Central memory CD8-positive, alpha-beta T cell (primary cell): ENCODE measurements at places on chromosomes 12 and 14.
A peak's percentile ranks its signal among the peaks of the same experiment; 100 is the strongest.

DNA sequence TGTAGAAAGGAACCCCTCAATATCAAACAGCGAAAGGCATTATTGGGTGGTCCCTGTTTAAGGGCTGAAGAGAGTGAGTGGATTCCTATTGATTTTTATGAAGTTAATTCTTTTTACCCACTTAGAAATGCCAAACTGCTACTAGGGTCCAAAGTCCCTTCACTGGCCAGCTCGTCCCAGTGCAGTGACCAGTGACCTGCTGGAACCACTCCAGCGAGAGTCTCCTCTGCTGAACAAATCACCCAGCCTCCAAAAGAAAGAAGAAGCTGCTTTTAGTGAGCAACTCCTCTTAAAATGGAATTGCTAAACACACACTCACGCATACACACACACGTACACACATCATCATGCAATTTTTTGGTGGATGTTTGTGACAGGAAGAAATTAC lies 198.2 kb upstream of the PLEKHG7 start:
- H3K27me3 ChIP-seq: no peaks in the 10 kb centered on the region
- no peak for DNase-seq
- H3K4me3 ChIP-seq: no peak overlapping the region
- peaks cover 29% of the 10 kb centered on the region for H3K4me1 ChIP-seq
- no peak overlapping the region for H3K27ac ChIP-seq
- H3K36me3 ChIP-seq: peaks cover 3% of the 10 kb centered on the region

GRCh38 chr12:6301721-6302120 lies 8.8 kb upstream of the PLEKHG6 start:
- no peak for DNase-seq
- H3K36me3 ChIP-seq: no peaks in the 10 kb centered on the region
- H3K27ac ChIP-seq: no peak overlapping the region
- no peak overlapping the region for H3K4me3 ChIP-seq

GRCh38 chr14:63438065-63438757 lies 105.0 kb downstream of the PPP2R5E start:
- no peaks in the 10 kb centered on the region for H3K27me3 ChIP-seq
- H3K36me3 ChIP-seq: peaks cover 6% of the 10 kb centered on the region
- H3K4me3 ChIP-seq: peak overlapping the region; percentile 5
- peak overlapping the region; percentile 44 for H3K27ac ChIP-seq
- peaks cover 63% of the 10 kb centered on the region for H3K4me1 ChIP-seq

DNA sequence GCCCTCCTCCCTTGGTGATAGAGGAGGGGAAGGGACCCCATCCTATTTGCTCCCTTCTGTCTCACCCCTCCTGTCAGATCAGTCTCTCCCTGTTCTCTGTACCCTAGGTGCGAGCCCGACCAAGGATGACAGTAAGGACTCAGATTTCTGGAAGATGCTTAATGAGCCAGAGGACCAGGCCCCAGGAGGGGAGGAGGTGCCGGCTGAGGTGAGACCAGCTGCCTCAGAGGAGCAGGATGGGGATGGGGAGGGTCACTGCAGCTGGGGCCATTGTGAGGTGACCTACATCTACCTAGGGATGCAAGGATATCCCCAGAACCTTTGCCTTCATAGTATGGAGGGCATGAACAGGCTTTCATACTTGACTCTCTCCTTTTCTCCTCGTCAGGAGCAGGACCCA lies 22.2 kb downstream of the AGAP2 start:
- no peak overlapping the region for H3K27ac ChIP-seq
- peaks cover 38% of the 10 kb centered on the region for H3K36me3 ChIP-seq
- H3K4me1 ChIP-seq: no peaks in the 10 kb centered on the region
- no peak overlapping the region for H3K4me3 ChIP-seq
- DNase-seq: no peak
- no peaks in the 10 kb centered on the region for H3K27me3 ChIP-seq

DNA sequence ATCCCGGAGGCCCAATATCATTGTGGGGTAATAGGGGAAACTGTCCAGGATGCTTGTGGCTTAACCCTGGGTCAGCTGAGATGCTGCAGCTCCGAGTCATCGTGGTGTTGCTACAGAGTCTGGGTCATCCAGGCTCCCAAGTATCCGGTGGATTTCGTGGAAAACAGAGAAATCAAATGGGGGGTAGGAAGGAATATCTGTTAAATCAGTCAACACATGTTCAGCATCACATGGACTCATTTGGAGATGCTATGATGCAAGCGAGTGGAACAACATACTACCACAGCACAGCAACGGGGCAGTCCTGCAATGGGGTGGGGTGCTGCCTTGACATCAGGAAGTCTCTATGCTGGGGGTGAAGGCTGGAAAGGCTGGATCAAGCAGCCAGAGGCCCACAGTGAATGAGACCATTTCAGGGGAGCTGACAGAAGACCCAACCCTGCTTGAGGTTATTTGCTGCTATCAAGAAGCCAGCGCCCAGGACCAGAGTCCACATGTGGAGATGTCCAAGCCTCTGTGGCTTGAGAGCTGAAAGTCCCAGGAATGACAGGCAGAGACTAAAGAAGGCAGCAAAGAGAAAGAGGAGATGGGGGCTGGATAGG lies 22.9 kb downstream of the VDR start:
- H3K36me3 ChIP-seq: peaks cover 3% of the 10 kb centered on the region
- H3K4me1 ChIP-seq: peaks cover 15% of the 10 kb centered on the region
- peaks cover 11% of the 10 kb centered on the region for H3K27me3 ChIP-seq
- H3K4me3 ChIP-seq: peak overlapping the region; percentile 43
- H3K27ac ChIP-seq: no peak overlapping the region

DNA sequence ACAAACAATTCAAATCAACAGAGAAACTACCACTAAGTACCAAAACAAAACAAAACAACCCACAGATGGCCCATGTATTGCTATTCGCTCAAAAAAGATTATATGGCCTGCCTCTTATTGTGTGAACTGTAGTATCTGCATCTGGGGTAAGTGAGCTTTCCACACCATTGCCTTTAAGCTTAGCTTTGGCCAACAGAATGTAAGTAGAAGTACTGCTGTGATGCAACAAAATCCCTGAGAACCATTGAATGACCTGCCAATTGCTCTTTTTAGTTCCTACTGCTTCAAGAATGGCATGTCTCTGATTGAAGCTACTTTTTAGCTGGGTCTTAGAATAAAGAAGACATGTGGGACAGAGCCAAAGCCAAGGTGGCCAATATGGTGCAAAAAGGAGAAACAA lies 32.5 kb downstream of the PPFIA2 start:
- no peak for DNase-seq
- no peak overlapping the region for H3K4me3 ChIP-seq
- H3K27ac ChIP-seq: no peak overlapping the region
- H3K36me3 ChIP-seq: no peaks in the 10 kb centered on the region
- H3K27me3 ChIP-seq: no peaks in the 10 kb centered on the region

DNA sequence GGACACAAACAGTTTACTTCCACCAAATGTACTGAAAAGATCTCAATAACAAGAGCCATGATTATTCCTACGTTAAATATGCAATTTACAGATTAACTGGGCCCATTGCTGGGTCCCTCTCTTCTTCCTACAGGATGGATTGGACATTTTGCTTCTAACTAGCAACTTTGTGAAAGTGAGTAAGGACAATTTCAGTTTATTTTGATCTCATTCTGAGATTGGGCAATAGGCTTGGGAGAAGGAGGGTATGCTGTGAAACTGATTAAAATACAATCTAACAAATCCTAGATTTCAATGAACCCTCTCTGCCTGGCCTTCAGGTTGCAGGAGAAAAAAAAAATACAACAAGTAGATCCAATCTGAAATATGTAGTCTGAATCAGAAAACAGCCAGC lies 121.5 kb downstream of the PRKD1 start:
- H3K4me3 ChIP-seq: no peak overlapping the region
- H3K27ac ChIP-seq: no peak overlapping the region
- DNase-seq: no peak
- no peaks in the 10 kb centered on the region for H3K4me1 ChIP-seq

- H3K36me3 ChIP-seq: peaks cover 46% of the 10 kb centered on the region
- no peaks in the 10 kb centered on the region for H3K27me3 ChIP-seq
- H3K4me1 ChIP-seq: peaks cover 65% of the 10 kb centered on the region
- H3K27ac ChIP-seq: peak within 1 kb of the TSS; percentile 97
These were observed at the start of gene ARHGAP9 for GRCh38 chr12:57479376-57480115. TSS of gene ARHGAP9 (minus strand) at chr12:57479866. CDS start at chr12:57479406, 460 bp downstream.

GRCh38 chr14:23548351-23549318 lies 2.9 kb downstream of the ZFHX2 start:
- H3K4me3 ChIP-seq: no peak overlapping the region
- no peak for DNase-seq
- no peak overlapping the region for H3K27ac ChIP-seq

DNA sequence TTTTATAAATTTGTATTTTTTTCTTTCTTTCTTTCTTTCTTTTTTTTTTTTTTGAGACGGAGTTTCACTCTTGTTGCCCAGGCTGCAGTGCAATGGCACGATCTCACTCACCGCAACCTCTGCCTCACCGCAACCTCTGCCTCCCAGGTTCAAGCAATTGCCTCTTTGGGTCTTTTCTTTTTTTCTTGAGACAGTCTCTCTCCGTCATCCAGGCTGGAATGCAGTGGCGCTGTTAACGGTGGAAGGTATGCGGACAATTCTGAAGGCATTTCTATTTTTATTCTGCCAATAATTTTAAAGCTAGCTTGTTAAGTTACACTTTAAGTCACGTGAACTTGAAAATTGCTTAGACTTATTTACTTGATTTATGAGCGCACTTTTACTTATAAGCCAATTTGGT lies 8.8 kb upstream of the PHC1 start:
- no peaks in the 10 kb centered on the region for H3K36me3 ChIP-seq
- H3K27me3 ChIP-seq: peaks cover 11% of the 10 kb centered on the region
- H3K4me3 ChIP-seq: no peak overlapping the region
- H3K27ac ChIP-seq: no peak overlapping the region
- no peak for DNase-seq

DNA sequence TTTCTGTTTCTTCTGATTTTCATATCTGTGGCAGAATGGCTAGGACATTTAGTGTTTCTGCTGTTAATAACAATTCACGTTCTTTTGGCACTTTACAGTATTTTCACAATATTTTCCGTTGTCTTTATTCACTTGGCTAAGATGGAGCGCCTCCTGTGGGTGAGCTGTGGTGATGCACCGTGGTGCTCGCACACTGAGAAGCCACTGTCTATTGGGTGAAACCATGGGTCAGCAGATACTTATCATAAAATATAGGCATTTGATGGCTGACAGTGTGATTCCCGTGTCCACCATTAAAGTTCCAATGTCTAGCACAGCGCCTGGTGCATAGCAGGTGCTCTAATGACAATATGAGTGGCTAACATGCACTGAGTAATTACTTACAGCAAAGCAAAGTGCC lies 141.8 kb downstream of the VRK1 start:
- no peak overlapping the region for H3K4me3 ChIP-seq
- H3K36me3 ChIP-seq: peaks cover 2% of the 10 kb centered on the region
- H3K27me3 ChIP-seq: peaks cover 9% of the 10 kb centered on the region
- H3K27ac ChIP-seq: no peak overlapping the region
